ENCODE measurements at places on chromosomes 5 and 9. TPM values are rescaled to one million over a fixed set of nuclear protein-coding genes. Genes with fewer than 3 reads are reported as not detected.

DNA sequence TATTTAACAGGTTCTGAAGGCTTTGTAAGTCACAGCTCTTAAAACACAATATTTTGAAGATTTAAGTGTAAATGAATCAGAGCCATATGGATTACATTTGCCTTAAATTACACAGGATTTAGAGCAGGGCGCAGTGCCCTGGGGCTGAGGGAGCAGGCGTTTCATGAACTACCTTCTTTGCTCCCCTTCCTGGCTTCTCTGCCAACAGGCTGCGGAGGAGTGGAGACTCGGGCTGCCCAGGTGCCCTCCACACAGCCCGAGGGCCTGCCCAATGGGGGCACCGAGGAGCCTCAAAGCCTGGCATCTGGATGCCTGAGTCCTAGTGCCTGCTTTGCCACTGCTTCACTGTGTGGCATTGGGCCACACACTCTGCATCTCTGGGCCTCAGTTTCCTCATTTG is 90.6 kb upstream of the HAND1 start:
- no peak for DNase-seq

DNA sequence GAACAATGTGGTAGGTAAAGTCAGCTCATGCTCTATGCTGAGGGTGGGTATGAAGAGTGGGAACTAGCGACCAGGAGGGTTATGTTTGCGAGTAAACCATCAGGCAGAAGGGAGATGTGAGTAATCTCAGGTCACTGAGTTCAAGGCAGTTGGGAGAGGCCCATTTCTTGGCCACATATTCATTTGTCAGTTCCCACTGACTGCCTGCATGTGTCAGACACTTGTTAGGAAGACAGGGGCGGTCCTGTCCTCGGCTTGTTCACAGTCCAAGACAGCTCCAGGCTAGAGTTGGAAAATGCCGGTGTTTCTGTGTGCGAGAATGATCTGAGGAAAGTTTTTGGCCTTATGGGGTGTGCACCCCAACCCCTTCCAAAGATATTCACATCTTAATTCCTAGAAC is 48.6 kb upstream of the GDNF start:
- DNase-seq: no peak

- no peak for DNase-seq
Measured at GRCh38 chr5:146223179-146223578, 19.8 kb downstream of the RBM27 start.

NPDC1 gene
- 73.0 TPM for total RNA-seq

CSF2 gene
- total RNA-seq: not detected

PCDHGA5 gene
- total RNA-seq: 1.8 TPM

Measured in uterus (tissue), 4 donors.